ENCODE measurements at places on chromosomes 7 and 10.

DNA sequence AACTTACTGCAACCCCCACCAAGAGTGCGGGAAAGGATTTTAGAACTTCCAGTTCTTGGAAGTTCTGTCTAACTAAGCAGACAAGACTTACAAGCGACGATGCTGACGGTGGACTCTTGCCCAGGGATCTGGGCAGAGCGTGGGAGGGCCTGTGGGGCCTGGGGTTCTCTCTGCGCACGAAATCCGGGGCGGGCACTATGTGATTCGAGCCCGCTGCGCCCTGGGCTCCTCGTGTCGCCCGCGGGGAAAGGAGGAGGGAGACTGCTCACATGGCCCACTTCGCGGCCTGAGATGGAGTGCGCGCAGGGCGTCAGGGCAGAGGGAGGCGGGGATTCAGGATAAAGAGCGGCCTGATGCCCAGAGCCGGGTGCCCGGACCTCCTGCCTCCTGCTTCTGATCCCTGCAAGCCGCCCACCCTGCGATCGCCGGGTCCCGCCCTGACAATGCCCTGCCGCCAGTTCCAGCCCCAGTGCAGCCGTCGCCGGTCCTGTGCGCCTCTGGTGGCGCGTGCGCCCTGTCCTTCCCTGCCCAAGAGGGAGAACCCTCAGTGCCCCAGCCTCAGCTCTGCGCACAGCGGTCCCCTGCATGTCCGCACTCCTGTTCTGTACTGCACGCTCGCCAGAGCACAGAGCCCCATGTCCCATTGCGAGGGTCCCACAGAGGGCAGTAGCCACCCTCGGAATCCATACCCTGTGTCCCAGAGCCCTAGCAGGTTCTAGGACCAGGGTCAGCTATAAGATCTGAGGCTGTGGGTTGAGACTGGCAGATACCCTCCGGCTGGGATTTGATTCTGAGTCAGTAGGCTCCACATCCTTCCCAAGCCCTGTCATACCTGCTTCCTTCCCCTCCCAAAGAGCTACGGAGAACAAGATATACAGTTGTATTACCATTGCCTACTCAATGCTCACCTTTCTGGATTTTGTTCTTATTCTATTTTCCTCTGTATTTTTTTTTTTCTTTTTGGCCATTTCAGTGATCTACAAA is 99.4 kb upstream of the TMEM106B start:
- no peak for DNase-seq

DNA sequence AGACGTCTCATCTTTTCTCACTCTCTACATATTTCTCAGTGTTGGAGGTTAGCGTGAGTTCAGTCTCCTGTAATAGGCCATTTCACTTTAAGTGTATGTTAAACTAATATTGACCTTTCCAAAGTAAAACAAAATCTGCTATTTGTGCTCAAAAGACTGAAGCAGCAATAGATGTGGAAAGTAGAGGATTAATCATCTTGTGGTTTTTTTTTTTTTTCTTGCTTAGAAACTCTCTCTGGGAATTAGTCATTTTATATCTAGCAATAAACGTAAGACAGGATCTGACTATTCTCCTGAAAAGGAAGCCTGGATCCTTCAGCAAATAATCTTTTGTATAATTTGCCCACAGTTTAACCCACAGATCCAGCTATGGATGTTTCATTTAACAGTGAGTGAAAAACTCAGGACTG is 81.7 kb downstream of the NRP1 start:
- peak; percentile 48 for DNase-seq

- DNase-seq: no peak
Measured at GRCh38 chr7:44235582-44236332, 35.0 kb downstream of the YKT6 start.

DNA sequence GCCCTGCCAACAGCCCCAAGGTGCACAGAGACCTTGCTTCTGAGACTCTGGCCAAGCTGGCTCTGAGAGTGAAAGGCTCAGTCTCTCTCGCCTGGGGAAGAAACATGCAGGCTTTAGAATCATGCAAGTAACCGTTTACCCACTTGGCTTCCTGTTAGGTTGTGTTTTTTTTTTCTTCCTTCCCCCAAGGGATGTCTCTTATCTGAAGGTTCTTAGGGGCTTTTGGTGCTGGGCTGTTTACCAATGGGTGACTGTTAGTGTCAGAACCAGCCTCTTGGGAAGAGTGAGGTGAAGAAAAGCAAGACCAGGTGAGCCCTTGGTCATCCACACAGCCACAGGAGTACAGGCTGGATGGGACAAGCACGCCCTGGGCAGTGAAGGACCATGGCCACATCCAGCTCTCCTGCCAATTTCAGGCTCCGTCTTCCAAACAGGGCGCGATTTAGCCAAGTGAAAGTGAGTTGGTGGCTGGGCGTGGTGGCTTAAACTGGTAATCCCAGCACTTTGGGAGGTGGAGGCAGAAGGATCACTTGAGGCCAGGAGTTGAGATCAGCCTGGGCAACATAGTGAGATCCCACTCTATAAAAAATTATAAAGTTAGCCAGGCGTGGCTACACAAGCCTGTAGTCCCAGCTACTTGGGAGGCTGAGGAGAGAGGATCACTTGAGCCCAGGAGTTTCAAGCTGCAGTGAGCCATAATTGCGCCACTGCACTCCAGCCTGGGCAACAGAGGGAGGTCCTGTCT is 76.3 kb upstream of the CUX1 start:
- DNase-seq: no peak

DNA sequence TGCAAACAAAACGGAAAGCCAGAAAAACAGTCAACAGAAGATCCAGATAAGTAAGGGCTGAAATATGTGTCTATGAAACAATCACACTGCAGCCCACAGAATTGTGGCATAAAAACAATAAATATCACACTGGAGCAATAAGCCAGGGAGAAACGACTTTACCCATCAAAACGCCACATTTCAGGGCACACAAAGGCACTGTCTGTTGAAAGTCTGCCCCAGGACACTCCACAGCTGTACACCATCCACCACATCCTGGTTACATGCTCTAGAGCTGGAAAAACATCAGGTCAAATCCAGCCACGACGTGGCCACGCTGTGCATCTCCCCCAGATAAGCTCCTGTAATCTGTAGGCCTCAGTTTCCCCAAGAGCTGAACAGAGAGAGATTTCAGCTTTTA is 88.7 kb downstream of the COBL start:
- no peak for DNase-seq

DNA sequence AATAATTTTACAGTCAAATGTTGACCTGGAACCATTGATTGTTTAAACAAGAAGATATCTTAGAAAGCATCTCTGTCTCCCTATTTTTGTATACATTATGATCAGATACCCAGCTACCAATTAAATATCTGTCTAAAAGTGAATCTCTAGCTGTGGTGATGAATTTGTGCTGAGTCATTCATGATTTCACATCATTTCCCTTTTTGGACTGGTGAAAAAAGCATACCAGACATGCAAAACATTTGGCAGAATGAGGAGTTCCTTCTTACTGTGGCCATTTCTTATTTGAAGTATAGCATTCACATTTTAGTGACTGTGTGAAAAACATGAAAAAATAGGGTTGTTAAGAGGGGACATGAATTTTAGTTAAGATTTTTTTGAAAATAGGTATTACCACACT is 98.0 kb upstream of the GATA3 start:
- DNase-seq: no peak

GRCh38 chr10:117266400-117266799 is 25.5 kb downstream of the SLC18A2 start:
- DNase-seq: no peak

DNA sequence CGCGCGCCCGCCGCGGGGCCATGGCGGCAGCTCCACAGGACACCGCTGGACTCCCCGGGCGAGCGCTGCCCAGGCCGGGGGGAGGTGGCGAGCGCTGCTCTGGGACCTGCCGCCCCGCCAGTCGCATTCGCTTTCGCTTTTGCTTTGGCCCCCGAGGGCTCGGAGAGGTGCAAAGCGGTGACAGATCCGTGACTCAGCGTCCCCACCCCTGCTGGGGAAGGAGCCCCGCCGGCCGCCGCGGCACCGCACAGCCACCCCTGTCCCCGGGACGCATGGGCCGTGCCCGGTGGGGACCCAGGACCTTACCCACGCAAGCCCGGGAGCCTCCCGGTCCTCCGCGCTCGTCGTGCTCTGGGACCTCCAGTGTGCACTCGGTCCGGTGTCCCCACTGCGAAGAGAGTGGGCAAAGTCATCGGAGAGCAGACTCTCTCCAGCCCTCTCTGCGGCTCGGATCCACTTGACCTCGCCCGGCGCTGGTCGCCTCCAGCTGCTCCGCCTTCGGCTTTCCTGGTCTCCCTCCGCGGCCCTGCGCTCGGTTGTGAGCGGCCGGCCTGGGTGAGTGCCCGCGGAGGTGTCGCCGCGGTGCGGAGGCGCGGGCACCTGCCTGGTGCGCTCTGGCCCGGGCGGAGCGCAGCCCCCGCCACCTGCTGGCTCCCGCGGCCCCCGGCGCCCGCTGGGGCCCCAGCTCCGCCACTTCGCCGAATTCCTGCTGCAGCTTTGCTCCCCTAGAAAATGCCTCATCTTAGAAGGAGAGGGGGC is at the start of gene IL15RA:
Gene IL15RA, minus strand, starts transcription at position 73 of the 759 bp plus-strand sequence. Its CDS starts 51 bp downstream, at position 22.
- DNase-seq: peak; percentile 92

DNA sequence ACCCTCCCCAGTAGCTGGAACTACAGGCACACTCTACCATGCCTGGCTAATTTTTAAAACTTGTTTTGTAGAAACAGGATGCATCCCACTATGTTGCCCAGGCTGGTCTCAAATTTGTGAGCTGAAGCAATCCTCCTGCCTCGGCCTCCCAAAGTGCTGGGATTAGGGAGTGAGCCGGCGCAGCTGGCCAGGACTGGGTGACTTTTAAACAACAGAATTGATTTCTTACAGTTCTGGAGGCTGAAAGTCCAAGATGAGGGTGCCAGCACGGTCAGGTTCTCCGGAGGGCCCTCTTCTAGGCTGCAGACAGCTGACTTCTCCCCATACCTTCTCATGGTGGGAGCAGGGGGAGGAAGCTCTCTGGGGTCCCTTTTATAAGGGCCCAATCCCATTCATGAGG is 75.2 kb upstream of the CHST15 start:
- DNase-seq: no peak

- no peak for DNase-seq
Measured at GRCh38 chr7:27199849-27200760, at the start of gene HOXA13. TSS of gene HOXA13 (minus strand) at chr7:27200091. CDS start at chr7:27200077, 14 bp downstream.

- no peak for DNase-seq
Measured at GRCh38 chr10:113987805-113988204, 55.9 kb upstream of the ADRB1 start.

Measured in T-helper 2 cell (primary cell).